ENCODE measurements at places on chromosomes 7 and 10. TPM values are rescaled to one million over a fixed set of nuclear protein-coding genes. Genes with fewer than 3 reads are reported as not detected.

GRCh38 chr10:97538411-97538810 is 34.2 kb upstream of the ANKRD2 start:
- DNase-seq, result no peak

ERVW-1 gene
- not detected for total RNA-seq

DNA sequence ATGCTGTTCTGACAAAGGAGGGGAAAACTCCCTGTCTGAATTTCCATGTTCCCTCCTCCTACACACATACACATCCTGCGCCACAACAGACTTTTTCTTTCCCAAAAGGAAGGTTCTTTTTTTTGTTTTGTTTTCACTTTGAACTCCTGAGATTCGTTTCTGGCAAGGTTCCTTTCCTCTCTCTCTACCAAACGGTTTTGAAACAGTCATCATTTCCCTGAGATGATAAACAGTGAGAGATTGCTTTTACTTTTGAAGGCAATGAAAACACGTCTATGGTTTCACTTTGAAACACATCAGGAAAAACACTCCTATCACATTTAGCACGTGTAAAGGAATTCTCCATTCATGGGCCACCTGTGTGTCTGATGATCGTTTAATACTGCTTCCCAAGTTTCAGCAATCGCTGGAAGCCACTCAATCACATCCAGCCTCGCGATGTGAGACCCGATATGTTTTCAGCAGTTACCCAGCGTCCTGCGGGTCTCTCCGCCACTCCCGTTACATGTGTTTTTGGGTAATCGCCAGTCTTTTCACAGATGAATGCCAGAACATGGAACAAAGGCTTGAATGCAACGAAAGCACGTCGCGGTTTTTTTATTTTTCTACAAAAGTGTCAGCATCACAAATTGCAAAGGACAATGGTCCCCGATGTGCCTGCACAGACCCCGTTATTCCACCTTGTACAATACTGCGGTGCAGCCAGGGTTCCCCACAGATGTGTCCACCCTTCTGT is 62.8 kb upstream of the CUX1 start:
- DNase-seq, result no peak

- no peak for DNase-seq
These were observed 54.2 kb downstream of the CDC123 start for GRCh38 chr10:12250181-12250580.

TRPV6 gene
- 27.7 TPM for total RNA-seq

DNA sequence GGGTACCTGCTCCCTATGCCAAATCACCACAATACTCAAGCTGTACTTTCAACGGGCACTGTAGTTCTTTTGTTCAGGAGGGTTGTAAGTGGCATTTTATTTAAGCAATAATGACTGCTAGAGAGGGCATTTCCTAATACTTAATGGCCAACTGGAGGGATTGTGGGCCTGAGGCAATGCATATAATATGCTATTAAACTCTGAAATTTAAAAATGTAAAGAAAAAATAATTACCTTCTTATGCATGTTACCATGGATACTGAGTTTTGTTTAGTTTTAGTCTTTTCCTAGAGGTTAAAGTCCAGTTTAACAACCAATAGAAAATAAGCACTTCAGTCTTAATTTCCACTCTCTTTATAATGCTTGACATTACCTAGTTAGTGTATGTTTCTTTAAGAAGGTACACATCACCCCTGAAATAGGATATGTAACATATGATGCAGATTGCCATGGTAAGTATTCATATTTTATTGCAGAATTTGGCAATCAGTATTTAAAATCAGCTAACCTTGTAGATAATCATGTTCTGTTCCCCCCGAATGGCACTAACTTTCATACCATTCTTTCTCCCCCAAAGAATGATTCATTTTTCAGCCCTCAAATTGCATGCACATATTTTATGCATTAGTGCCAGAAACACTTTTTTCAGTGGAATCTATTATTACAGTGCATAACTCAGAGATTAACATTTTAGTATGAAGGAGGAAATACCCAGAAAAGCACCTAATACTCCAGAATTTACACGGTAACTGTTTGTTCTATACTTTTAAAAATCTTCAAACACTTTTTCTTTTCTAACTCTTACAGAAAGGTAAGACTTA is 90.3 kb upstream of the ZNF438 start:
- no peak for DNase-seq

KMT2C gene
- 139 TPM for total RNA-seq
